T-helper 2 cell (primary cell): ENCODE measurements at places on chromosomes 1 and 21.

DNA sequence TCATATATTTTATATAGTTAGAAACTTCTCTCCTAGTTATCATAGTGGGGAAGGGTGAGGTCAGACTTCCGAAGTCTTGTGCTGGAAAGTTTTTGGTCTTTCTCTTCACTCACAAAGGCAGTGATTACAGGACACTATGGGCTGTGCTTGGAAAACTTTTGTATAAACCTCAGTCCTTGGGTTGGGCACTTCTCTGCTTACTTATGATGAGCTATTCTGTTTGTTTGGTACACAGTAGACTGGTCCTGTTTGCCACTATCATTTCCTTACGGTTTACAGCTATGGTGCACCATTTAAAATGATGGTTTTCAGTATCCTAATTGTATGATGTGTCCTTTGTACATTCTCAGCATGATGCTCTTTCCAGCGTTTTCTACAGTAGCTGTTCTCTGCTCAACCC lies 75.5 kb downstream of the MAP3K7CL start:
- DNase-seq, result no peak

- DNase-seq, result no peak
Observed at GRCh38 chr1:228984646-228985631, 249.7 kb downstream of the RHOU start.

GRCh38 chr1:29469457-29469856 lies 233.1 kb downstream of the PTPRU start:
- DNase-seq, result no peak

GRCh38 chr1:167554028-167554779 lies 642 bp upstream of the CREG1 start:
- DNase-seq, result no peak

- no peak for DNase-seq
Observed at GRCh38 chr1:111516005-111516535, 12.6 kb upstream of the ADORA3 start.

- DNase-seq, result no peak
Observed at GRCh38 chr1:20361401-20361800, 70.7 kb downstream of the VWA5B1 start.

DNA sequence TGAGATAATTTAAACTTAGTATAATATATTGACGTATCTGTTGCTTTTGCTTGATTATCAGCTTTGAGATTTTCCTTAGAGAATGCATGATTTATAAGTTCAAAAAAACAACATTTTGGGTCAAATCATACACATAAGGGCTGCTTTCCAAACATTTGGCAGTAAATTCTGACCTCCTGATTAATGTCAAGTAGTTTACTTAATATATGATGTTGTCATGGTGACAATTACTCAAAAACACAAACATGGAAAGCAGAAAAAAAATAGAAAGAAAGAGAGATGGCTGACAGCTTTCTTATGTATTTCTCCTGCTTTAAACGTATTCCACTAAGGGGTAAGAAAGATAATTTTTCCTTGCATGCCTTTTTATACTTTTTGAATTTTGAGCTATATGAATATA lies 258.2 kb upstream of the C1orf105 start:
- DNase-seq, result no peak

- no peak for DNase-seq
Observed at GRCh38 chr21:43879348-43880110, 14.5 kb downstream of the AGPAT3 start.

DNA sequence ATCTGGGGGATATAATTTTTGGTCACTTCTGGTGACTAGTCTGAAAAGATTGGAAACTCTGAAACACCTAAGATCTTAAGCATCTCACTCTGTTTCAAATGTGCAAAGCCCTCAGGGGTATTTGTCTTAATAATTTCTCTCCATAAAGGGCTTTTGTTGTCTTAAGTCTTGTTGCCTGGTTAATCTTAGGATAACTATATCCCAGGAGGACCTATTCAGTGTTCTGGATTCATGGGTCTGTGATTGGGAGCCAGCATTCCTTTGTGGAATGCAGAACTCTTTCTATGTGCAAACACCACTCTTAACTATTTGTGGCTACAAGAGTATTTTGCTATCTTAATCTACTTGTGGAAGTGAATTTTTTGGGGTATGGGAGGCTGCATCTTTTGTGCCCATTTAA lies 1573.0 kb upstream of the PRMT6 start:
- no peak for DNase-seq

- no peak for DNase-seq
Observed at GRCh38 chr1:86971778-86972177, 57.3 kb downstream of the HS2ST1 start.

DNA sequence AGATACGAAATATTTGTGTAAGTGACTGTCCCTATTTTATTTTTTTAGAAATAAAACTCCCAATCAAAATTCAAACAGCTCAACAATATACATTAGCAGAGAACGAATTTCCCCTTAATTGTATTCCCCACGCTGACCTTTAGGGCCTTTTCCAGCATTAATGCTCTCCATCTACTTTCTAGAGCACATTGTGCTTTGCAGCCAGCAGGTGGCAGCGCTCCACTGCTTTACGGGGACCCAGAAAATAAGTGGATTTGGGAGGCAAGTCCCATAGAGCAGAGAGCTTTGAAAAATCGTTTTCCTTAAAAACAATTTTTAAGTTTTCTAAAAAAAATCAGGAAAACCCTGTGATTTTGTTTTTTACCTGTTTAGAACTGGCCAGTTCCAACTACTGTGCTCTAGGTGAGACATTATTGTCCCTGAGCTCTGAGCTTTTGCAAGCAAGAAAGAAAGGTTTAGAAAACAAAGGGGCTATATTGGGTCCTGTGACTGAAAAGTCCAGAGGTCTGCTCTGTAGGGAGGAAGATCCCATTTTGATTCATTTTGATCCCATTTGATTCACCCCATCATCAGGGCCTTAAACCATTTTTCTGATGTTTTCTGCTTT lies 144.4 kb upstream of the ZNF644 start:
- DNase-seq, result no peak

DNA sequence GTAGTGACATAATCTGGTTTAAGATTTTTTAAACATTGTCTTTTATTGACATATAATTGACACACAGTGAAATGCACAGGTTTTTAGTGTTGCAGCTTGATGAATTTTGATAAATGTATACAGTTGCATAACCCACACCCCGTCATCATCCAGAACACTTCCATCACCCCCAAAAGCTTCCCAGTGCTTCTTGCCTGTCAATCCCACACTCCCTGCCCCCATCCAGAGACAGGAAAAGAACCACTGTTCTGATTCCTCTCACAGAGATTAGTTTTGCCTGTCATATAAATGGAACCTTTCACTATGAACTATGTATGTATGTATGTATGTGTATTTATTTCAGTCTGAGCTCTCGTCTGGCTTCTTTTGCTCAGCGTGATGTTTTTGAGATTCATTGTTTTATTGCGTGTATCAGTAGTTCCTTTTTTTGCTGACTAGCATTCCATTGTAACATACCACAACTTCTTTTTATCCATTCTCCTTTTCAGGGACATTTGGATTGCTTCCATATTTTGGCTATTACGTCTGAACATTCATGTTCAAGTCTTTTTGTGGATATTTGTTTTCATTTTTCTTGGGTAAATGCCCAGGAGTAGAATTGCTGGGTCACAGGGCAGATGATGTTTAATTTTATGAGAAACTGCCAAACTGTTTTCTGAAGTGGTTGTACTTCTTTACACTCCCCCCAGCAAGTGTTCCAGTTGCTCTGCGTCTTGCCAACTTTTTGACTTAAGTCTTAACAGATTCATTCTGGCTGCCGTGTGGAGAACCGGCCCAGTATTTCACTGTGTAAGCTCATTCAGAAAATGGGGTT lies 8.7 kb downstream of the UBIAD1 start:
- DNase-seq, result no peak

GRCh38 chr1:242542271-242542670 lies 17.8 kb upstream of the PLD5 start:
- DNase-seq, result no peak

DNA sequence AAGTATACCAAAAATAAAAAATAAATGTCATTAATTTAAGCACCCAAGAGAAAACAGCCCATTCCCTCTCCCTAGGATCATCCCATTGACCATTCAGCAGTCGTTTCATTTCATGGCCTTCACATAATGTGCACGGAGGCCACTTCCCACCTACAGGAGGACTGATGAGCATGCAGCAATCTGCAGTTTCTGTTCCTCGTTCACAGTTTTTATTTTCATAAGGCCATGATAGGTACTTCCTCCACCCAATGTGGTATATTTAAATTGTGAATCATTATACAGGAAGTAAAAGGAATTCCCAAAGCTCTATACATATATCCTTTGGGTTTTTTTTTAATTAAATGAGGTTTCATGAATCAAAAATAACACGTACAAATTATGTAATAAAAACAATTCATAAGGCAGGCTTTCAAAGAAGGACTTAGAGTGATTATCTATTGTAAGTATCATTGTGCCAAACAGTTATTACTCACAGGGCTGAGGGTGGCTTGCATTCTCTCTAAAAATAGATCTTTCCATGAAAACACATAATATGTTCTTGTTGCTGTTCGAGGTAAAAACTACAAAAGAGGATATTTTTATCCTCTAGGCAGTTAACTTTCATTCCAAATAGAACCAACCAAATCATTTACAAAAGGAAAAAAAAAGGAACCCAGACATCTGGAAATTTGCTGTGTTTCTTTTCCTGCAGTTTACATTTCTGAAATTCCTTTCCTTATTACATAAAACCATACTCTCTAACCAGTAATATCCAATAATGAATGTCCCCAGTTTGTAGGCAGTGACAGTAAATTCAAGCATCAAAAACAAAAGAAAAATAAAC lies 27.5 kb upstream of the SLC44A3 start:
- no peak for DNase-seq

GRCh38 chr1:184352776-184353175 lies 34.1 kb upstream of the C1orf21 start:
- DNase-seq, result no peak

DNA sequence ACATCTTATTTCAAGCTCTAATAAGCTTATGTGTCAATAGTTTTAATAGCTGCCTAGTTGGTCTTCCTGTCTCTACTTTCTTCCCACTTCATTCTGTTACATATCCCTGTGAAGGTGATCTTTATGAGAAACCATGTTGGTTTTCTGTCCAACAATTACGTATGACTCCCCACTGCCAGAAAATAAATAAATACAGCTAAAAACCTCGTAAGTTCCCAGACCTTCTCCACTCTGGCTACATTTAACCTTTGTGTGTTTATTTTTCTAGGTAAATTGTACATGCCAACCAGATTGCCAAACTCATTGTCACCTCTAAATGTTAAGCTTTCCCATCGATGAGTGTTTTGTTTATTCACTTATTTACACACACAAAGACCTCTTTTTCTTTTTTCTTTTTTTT lies 147.2 kb downstream of the CRB1 start:
- DNase-seq, result no peak

DNA sequence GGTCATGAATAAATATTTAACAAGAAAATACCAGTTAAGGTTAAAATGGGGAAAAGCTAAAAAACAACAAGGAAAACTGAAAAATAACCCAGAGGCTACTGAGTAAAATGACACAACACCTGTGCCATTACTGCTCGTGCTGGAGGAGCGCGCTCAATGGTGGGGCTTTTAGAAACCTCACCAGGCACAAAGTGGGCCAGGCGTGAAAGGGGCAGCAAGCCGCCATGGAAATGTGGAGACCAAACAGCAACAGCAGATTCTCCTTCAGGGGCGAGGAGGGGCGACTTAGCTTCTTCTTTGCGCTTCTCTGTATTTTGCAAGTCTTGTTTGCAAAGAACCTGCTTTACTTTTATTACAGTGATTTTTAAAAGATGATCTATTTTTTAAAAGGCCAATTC lies 18.9 kb upstream of the SPATC1L start:
- DNase-seq, result no peak

DNA sequence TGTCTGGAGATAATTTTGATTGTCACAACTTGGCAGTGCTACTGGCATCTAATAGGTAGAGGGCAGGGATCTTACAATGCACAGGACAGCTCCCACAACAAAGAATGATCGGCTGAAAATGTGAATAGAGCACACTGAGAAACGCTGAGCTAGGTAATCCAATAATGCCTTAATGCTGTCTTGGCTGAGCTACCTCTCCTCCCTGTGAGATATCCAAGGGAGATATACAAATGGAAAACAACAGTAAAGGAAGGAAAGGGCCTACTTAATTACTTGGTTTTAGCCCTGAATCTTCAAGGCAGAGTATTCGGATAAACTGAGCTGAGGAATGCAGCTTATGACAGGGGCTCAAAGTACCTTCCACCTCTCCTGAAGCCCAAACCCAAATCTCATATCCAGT lies 2.9 kb downstream of the DNASE2B start:
- no peak for DNase-seq

- DNase-seq, result no peak
Observed at GRCh38 chr1:81702903-81703302, 97.8 kb upstream of the ADGRL2 start.

DNA sequence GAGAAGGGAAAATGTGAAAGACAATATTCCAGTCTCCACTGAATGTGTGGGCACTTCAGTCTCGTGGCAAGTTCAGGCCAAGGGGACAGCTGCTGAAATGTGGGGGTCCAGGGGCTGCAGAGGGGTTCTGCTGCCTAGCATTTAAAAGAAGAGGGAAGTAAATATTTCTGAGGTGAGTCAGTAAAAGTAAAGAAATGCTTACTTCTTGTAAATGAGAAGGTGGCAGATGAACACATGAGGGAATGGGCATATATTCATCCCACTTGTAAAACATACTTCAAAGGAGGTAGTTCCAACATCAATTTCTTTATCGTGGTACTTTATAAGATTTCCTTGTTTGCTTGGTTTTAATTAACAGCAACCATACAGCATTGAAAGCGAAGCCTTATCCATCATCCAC lies 63.1 kb upstream of the HIVEP3 start:
- no peak for DNase-seq

- DNase-seq, result no peak
Observed at GRCh38 chr1:190154744-190155143, 322.9 kb downstream of the BRINP3 start.

DNA sequence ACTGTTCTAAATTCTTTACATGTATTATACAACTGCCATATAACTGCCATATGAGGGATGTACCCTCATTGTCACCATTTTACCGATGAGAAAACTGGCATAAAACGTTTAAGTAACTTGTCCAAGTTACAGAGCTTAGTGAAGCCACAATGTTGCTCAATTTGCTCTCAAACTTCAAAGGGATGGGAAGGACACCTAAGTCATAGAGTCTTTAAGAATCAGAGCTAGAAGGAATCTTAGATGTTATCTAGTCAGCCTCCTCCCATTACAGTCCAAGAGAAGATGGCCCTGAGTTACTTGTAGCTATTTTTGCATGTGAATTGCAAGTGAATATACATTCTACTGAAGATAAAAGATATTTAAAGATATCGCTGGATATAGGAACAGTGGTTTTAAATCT lies 31.7 kb downstream of the SELL start:
- DNase-seq, result no peak

DNA sequence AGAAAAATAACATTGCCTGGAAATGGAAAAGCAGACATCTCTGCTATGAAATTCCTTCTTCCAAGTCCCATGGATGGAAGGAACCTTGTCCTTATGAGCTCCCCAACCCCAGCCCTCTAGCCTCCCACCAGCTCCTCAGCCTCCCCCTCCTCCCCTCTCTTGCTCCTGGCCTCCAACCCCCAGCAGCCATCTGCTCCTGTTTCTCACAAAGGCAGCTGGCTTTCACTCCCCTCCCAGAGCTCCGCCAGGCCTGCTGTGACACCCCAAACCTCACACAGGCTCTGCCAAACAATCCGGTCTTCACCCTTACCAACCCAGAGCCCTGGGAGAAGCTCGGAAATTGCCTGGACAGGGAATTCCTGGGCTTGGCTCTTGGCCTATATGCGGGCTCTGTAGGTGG lies 69.2 kb downstream of the KLHDC7A start:
- DNase-seq, result no peak

- DNase-seq, result no peak
Observed at GRCh38 chr1:180623579-180624347, 8.1 kb upstream of the XPR1 start.
